ENCODE measurements at places on chromosomes 6 and 20.

DNA sequence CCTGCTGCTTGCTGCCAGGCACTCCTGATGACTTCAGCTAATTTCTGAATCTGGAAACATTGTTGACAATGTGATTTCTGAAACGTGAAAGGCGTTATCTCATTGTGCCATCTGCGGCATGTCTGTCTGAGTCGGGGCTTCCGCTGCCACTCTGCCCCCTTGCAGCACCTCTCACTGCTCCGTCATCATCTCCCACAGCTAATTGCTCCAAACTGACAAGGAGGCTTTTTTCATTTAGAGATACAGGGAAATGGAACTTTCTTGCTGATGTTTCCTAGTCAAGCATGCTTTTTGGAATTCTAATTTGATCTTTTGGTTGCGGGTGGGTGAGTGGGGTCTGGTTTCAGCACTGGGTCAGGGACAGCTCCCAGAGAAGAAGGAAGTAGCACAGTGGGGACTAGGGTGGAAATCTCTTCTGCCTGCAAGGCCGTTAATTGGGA is 233.5 kb downstream of the DHX35 start:
- DNase-seq, result peak; percentile 82

DNA sequence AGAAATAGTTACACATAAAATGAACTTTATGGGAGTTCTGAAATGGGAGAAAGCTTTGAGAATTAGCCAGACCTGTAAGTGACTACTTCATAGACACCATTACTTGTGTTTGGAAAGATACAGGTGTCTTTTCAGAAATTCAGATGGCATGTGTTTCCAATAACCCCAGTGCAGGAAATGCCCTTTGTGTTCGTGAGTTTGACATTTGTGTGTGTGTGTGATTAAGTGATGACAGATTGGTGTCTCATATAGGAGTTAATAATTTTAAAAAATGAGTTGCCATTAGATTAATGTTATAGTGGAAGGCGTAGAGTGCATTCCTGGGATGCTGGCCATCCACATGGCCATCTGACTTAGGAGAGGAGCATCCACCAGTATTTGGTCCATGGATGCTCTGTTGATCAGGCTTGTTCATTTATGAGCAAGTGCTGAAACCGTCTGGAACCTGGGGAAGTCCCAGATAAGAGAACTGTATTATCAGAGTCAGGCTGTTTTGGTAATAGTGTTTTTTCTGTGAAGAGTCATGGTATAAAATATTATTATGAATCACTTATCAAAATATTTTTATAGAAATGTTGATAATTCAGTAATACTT is 3.1 kb downstream of the STK4 start:
- DNase-seq, result no peak

DNA sequence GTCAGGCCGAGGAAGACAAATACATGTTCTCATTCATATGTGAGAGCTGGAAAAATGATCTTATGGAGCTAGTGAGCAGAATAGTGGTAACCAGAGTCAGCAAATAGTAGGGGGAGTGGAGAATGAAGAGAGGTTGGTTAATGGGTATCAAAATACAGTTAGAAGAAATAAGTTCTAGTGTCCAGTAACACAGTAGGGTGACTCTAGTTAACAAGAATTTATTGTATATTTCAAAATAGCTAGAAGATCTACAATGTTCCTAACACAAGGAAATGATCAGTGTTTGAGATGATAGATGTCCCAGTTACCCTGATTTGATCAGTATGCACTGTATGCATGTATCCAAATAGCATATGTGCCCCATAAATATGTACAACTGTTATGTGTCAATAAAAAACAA is 128.4 kb downstream of the BCKDHB start:
- no peak for DNase-seq

- no peak for DNase-seq
These were observed 28.1 kb downstream of the HUS1B start for GRCh38 chr6:628766-629165.

DNA sequence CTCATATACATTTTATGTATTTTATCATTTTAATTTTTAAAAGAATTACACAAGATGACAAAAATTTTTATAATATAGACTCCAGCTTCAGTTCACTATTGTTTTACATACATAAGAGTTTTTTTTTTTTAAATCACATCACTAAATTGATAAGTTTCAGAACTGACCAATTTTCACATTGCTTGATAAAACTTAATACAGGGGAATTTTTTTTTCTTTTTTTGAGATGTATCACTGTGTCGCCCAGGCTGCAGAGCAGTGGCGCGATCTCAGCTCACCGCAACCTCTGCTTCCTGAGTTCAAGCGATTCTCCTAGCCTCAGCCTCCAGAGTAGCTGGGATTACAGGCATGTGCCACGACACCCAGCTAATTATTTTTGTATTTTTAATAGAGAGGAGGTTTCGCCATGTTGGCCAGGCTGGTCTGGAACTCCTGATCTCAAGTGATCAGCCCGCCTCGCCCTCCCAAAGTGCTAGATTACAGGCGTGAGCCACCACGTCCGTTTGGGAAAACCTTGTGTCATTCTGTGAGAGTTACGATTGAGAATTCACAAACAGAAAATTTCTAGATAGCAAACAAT is 36.6 kb upstream of the BTN3A2 start:
- no peak for DNase-seq

GRCh38 chr20:59778615-59779200 is 154.7 kb downstream of the SYCP2 start:
- DNase-seq, result no peak

GRCh38 chr6:56706981-56707726 is 64.5 kb upstream of the DST start:
- no peak for DNase-seq
